A549 (cell line): ENCODE measurements at places on chromosomes 16 and 17. TPM values are rescaled to one million over a fixed set of nuclear protein-coding genes. Genes with fewer than 3 reads are reported as not detected.
A peak's percentile ranks its signal among the peaks of the same experiment; 100 is the strongest.

DNA sequence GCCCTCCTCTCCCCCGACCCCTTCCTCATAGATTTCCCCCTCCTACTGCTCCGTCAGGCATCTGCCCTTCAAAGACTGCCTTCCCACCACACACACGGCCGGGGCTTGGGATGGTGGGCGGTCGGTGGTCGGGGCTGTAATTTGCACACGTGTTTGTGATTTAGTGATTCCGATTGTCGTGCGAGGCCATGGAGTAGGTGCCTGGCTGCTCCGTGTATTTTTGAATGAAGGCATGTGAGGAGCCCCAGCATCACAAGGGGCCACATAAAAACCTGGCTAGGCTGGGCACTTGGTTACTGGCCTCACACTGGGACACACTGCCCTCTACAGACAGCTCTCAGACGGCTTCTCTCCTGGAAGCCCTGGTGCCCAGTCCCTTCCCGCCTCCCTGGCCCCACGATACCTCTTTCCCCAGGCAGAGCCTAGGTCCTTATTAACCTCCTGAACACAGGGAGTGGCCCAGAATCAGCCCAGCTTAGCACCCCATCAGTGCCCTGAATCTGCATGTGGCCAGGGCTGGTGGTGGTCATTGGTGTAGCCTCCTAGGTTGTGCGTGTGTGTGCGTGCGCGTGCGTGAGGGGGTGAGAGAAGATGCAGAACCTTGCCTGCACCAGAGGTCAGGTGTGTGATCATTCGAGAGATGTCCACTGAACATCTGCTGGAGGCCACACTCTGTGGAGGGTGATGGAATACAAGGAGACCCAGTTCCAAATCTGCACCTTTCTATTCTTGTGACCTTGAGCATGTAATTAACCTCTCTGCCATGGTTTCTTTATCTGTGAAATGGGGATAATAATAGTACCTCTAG lies 1.3 kb upstream of the SOCS1 start:
- DNase-seq, result peak; percentile 81

DNA sequence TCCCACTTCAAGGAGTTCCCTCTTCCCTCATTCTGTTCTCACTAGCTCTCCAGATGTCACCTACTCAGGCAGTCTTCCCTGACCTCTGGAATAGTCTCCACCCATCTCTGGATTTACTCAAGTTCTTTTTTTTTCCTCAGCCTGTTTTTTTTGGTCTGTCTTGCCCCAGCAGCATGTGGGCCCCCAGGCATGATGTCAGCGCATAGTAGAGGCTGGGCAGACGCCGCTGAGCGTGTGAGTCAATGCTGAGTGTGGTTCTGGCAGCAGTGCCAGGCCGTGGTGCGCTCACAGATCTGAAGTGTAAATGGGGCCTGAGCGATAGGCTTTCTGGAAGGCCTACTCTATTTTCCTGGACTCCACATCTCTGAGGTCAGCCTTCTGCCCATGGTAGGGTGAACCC lies 2.7 kb upstream of the KCNJ18 start:
- peak; percentile 21 for DNase-seq

GRCh38 chr16:70714581-70715054 lies 28.8 kb upstream of the MTSS2 start:
- no peak for DNase-seq

The CTRL gene
- polyA plus RNA-seq, result 3.6 to 4.4 TPM (median 3.9 TPM) in 3 replicates

DNA sequence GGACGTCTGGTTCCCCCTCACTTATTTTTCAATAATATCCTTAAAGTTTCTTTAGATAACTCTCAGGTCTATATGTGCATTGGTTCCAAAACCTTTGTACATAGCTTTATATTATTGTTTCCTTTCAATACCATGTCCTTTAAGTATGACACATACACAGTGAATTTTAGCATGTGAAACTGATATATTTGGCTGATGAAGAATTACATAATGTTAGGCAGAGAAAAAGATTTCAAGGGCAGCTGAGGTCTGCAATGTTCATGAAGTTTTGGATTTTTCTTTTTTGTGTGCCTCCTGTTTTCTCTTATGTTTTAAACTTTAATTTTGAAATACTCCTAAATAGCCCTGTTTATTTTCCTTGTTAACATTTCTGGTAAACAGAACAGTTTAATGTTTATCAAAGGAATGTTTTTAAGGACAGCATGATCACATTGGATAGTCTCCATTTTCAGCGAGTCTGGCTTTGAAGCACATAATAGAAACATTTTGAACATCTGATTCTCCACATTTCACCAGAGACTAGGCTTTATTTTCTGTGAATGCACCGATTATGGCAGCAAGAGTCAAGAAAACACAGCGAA lies 32.9 kb upstream of the FBXO47 start:
- no peak for DNase-seq

- DNase-seq, result no peak
These were observed 327.3 kb upstream of the SOX9 start for GRCh38 chr17:71793518-71793917.

DNA sequence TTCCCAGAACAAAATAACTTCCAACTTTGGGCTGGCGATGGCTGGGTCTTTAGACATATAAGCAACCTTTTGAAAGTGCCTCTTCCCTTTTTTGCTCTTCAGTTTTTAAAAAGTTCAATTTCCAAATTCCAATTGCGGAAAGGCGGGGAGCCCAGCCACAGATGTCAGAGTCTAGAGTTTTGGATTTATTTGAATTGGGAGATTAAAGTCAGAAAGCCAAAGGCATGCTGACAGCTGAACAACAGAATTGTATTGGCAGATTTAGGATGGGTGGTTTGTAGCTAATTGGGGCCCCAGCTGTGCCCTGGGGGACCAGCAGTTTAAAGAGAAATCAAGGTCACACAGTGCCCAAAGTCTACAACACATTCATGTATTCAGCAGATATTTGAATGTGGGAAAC lies 10.5 kb downstream of the YPEL2 start:
- no peak for DNase-seq

GRCh38 chr17:83174362-83175118 lies 95.1 kb downstream of the METRNL start:
- DNase-seq, result peak; percentile 37

The KRTAP2-2 gene
- polyA plus RNA-seq, result not detected in 3 replicates

The GUCY2D gene
- polyA plus RNA-seq, result 0.14 to 0.50 TPM in 2 of 3 replicates, not detected in the other

The KRT10 gene
- 89.1 to 96.2 TPM (median 95.9 TPM) in 3 replicates for polyA plus RNA-seq

The C1QTNF1 gene
- polyA plus RNA-seq, result 26.1 to 27.8 TPM (median 27.3 TPM) in 3 replicates

GRCh38 chr17:59513934-59514841 lies 51.2 kb upstream of the DHX40 start:
- peak; percentile 83 for DNase-seq

GRCh38 chr16:69563605-69564580 lies 1.9 kb upstream of the NFAT5 start:
- no peak for DNase-seq

The CORO6 gene
- 7.9 to 10.9 TPM (median 10.1 TPM) in 3 replicates for polyA plus RNA-seq

DNA sequence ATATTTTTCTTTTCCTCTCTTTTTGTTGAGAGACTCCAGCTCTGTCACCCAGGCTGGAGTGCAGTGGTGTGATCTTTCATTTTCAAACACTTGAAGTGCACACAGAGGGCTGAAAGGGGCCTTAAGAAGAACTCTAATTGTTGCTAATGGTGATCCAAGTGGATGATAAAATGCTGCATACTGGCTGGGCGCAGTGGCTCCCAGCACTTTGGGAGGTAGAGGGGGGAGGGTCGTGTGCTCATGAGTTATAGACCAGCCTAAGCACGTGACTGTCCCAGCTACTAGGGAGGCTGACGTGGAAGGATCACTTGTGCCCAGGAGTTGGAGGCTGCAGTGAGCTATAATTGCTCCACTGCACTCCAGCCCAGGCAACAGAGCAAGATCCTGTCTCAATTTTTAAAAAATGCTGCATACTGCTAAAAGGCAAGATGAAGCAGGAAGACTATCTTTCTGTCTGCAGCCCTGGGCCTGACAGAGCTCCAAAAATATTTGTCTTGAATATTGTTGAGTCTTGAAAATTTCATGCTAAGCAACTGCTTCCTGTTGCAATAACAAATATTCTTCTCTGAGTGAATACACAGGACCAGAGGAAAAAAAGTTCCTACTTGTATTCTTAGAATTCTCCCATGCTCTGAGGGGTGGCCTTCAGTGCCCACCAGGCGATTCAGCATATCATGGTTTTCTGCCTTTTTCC lies 63.7 kb upstream of the AKTIP start:
- no peak for DNase-seq

DNA sequence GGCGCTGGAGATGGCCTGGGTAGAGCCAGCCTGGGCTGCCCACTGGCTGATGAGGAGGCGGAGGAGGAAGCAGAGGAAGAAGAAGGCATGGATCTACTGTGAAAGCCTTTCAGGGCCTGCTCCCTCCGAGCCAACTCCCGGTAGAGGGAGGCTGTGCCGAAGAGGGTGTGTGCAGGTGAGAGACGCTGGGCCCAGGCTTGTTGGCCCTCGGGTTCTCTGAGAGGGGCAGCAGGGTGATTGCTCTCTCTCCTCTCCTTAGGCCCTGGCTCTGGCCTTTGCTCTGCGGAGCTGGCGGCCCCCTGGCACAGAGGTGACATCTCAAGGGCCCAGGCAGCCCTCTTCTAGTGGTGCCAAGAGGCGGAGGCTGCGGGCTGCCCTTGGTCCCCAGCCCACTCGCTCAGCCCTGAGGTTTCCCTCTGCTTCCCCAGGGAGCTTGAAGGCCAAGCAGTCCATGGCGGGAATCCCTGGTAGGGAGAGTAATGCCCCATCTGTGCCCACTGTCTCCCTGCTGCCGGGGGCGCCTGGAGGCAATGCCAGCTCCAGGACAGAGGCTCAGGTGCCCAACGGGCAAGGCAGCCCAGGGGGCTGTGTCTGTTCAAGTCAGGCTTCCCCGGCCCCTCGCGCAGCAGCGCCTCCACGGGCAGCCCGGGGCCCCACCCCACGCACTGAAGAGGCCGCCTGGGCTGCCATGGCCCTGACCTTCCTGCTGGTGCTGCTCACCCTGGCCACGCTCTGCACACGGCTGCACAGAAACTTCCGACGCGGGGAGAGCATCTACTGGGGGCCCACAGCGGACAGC lies 3.6 kb downstream of the TP53I13 start:
- no peak for DNase-seq

GRCh38 chr17:78315355-78316114 lies 44.3 kb downstream of the SOCS3 start:
- DNase-seq, result peak; percentile 94

The CACNG5 gene
- polyA plus RNA-seq, result 0.07 to 0.09 TPM in 2 of 3 replicates, not detected in the other

- DNase-seq, result no peak
These were observed 67.9 kb downstream of the HIC1 start for GRCh38 chr17:2122641-2123302.

DNA sequence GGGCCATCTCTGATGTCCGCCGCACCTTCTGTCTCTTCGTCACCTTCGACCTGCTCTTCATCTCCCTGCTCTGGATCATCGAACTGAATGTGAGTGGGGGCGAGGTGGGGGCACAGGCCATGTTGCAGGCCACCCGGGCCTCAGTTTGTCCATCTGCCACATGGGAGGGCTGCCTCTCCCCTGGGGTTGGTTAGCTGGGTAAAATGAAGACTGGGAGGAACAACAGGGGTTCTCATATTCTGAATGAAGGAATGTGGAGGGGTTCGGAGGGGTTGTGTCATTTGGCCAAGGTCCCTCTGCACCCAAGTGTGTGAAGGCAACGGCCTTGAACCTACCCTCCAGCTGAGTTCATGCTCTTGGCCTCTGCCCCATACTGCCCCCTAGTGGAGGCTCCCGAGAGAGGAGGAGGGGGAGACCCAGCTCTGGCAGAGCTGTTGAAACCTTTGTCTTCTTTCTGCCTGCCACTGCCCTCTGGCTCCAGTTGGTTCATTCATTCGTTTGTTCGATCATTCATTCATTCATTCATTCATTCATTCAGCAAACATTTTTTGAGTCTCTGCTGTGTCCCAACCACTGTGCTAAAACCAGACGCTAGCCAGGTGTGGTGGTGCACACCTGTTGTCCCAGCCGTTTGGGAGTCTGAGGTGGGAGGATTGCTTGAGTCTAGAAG lies 11.4 kb upstream of the TCAP start:
- DNase-seq, result peak; percentile 91

DNA sequence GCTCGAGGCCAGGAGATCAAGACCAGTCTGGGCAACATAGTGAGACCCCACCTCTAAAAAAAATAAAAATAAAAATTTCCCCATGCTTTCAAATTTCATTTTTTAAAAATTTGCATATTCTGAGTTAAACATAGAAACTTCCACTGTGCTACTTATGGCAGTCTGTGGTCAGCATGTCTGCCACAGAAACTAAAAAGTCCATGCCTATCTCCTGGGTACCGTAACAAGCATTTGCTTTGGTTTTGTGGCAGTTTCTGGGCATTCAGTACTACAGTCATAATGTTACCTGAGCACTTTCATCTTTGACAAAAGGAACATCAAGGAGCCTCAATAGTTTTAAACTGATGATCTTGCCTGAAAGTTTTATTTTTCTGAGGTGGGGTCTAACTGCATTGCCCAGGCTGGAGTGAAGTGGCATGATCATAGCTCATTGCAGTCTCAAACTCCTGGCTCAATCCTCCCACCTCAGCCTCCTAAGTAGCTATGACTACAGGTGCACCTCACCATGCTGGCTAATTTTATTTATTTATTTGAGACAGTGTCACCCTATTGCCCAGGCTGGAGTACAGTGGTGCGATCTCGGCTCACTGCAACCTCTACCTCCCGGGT lies 13.2 kb upstream of the ITGA2B start:
- DNase-seq, result no peak
